HuH-7 (cell line): ENCODE measurements at places on chromosomes 6 and 20.
A peak's percentile ranks its signal among the peaks of the same experiment; 100 is the strongest.

- no peak for DNase-seq
Measured at GRCh38 chr6:72947534-72947933, 277.8 kb downstream of the KHDC1L start.

GRCh38 chr6:36753671-36754405 lies 56.2 kb downstream of the RAB44 start:
- DNase-seq = no peak

DNA sequence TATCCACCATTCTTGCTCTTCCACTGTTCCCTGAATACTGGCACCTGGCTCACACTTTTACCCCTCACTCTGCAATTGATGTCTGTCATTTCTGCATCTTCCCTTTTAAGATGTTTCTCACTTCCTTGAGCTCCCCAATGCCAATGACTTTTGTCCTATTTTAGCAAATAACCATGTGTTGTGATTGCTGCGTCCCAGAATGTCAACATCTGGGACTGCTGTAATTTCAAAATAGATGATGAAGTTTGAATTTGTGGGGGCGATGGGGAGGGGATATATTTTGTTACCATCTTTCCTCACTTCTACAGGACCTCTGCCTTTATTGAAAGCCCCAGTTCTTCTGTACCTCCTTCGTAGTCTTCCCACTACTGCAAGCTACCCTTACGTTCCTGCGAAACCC lies 40.0 kb upstream of the ADGRF5 start:
- DNase-seq = no peak

DNA sequence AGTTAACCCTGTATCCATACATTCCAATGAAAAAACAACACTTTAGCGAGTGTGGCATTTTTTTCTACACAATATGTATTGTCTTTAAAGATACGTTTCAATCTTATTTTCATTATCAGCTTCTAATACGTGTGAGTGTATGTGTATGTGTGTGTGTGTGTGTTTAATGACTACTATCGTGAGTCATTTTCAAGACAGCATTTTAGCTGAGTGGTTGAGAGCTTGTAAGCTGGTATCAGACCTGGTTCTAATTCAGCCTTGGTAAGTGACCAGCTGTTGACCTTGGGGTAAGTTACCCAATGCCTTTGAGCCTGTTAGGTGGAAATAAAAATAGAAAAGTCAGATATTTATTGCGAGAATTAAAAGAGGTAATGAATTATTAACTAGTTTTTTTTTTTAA lies 320.0 kb upstream of the NT5E start:
- DNase-seq = no peak

DNA sequence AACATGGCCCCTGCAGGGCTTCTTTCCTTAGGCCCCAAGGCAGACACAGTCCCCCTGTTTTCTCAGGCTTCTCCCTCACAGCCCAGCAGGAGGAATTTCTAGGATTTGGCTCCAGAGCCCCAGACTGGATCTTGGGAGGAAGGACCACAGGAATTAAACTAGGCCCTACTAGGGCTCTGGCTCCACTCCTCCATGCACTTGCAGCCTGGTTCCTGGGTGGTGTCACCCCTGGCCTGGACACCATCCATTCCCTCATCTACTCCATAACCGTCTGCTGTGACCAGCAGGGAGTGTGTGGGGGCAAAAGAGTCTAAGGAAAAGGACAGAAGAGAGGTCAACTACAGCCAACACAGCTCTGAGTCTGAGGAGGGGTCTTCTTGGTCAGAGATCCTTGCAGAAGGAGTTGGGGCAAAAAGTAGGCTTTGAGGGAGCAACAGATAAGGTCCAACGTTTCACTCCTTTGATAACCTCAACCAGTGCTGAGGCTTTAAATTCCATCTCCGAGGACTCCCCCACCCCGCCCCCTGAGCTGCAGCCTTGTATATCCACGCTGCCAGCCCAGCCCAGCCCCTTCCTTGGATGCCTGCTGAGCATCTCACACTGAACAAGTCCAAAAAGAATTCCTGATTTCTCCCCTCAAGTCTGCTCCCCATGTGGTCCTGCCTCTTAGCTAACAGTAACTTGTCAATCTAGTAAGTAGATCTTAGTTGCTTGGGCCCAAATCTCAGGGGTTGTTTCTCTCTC lies 27.9 kb upstream of the SPDEF start:
- DNase-seq = no peak

- no peak for DNase-seq
Measured at GRCh38 chr6:10719296-10719963, 3.4 kb upstream of the TMEM14C start.

DNA sequence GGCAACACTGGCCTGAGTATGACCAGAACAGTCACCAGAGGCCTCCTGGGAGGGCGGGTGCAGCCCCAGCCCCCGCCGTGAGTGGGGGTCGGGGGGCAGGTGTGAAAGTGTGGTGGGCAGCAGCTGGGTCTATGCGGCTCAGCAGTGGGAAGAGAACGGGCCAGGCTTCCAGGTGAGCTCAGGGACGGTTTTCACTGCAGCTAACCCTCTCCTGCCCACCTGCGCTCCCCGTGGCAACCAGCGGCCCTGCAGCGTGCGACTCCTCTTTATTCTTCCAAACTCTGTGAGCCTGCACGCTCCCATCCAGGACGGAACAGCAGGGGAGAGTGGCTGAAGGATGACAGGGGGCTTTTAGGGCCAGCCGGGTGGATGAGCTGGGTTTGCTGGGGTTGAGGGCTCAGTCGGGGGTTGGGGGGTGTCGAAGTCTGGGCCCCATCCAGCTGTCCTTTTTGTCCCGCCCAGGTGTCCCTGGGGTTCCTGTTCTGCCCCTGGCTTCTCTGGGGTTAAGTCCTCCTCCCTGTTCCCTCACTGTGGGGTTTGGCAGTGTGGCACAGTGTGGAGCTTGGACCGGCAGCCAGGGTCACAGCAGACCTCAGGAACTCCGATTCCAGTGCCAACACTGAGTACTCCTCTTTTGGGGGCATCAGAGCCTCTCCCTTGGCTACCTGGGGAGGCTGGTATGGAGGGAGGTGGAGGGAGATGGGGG lies 859 bp upstream of the BIRC7 start:
- peak; percentile 90 for DNase-seq

- DNase-seq = peak; percentile 55
Measured at GRCh38 chr20:1005452-1006027, 3.4 kb upstream of the RSPO4 start.

DNA sequence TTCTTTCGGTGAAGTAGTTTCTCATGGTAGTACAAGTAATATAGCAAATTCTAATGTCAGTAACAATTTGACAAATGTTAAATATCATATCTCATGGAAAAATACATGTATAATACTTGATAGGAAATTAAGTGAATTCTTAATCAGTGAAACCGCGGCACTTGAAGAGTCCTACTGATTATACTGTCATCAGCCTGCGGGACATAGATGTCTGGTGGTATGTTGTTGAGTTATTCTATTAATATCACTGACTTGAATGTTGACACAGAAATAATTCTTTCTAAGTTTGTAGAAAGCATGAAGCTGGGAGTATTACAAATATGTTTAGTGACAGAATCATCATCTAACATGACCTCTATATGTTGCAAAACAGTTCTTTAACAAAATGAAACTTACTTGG lies 479.8 kb upstream of the IMPG1 start:
- DNase-seq = no peak

DNA sequence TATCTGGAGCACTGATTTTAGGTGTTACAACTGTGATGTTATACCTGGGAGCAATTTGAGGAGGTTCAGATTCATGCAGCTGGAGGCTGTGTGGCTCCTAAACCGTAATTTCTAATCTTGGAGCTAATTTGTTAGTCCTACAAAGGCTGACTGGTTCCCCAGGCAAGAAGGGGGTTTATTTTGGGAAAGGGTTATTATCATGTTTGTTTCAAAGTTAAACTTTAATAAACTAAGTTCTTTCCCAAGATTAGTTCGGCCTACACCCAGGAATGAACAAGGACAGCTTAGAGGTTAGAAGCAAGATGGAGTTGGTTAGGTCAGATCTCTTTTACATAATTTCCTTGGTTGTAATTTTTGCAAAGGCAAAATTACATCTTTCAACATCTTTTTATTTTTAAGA lies 135.8 kb downstream of the MYO6 start:
- no peak for DNase-seq

- no peak for DNase-seq
Measured at GRCh38 chr6:38976801-38977500, 71.6 kb upstream of the GLP1R start.

DNA sequence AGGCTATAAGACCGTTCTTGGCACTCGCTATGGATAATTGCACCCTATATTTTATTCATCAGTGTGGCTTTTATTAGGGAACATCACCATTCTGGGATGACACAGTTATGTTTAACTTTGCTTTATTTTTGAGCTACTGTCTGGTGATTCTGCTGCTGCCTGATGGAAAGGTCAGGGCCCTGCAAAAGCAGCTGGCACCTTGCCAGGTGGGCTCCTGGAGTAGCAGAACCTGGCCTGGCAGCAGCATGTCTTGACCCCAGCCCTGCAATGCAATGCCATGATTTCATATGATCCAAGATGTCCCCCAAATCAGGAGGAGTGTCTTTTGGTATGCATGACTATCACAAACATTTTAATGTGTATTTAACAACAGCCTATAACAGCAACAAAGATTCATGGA lies 228.4 kb upstream of the RSPO3 start:
- DNase-seq = no peak

DNA sequence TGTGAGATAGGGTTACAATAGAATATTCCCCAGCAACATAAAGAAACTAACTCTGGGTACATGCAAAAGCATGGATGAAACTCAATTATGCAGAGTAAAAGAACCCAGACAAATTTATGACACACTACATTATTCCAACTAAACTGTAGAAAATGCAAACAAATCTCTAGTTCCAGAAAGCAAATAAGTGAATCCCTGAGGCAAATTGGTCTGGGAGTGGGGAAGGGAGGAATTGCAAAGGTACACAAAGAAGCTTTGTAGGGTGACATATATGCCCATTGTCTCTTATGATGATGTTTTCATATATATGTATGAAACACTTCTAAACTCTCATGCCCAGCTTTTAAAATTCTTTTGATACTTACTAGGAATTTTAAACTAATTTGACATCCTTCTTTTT lies 266.0 kb downstream of the CDKAL1 start:
- DNase-seq = no peak
